ENCODE measurements at places on chromosomes 1 and 21.
A peak's percentile ranks its signal among the peaks of the same experiment; 100 is the strongest.

DNA sequence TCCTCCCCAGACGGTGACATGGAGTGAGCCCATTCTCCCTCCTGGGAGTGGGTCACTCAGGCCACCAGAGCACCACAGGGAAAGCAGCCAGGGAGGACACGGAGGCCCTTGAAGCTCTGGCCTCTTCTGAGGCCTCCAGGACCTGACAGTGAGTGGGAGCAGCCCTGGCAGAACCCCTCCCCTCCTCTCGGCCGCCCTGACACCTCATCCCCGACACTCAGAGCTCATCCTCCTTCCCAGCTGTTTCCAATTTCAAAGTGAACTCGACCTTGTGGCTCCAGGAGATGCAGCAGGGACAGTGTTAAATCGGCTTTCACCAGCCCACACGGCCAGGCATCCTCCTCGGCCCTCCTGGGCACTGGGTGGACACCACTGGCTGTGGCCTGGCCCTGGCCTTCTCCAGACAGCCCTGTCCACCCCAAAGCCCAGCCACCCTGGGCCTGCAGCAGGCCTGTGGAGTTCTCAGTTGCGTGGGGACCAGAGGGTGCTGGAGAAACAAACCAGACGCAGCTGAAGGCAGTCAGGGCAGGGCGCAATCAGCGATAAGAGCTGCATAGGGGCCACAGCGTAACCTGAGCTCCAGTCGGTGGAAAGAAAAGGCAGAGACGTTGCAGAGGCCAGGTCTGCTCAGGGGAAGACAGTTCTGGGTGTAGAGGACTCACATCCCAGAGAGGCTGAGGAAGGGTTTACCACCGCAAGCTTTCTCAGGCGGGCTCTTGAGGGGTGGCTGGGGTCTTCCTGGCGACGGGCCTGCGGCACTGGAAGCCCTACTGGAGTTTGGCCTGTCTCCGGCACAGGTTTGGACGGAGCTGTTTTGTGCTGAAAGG is 27.1 kb downstream of the FTCD start:
- no peaks in the 10 kb centered on the region for H3K36me3 ChIP-seq
- no peak overlapping the region for H3K4me3 ChIP-seq
- H3K27ac ChIP-seq: no peak overlapping the region

- peak overlapping the region; percentile 21 for H3K4me3 ChIP-seq
- H3K36me3 ChIP-seq: no peaks in the 10 kb centered on the region
- DNase-seq: peak; percentile 83
These were observed 5.5 kb upstream of the RNF223 start for GRCh38 chr1:1079408-1080121.

- H3K27ac ChIP-seq: no peak overlapping the region
- H3K36me3 ChIP-seq: no peaks in the 10 kb centered on the region
- no peak for DNase-seq
- H3K4me1 ChIP-seq: no peaks in the 10 kb centered on the region
- H3K27me3 ChIP-seq: no peaks in the 10 kb centered on the region
- H3K4me3 ChIP-seq: no peak overlapping the region
These were observed 513.2 kb downstream of the COL11A1 start for GRCh38 chr1:102595106-102595505.

GRCh38 chr1:206703661-206704060 is 19.0 kb downstream of the MAPKAPK2 start:
- no peaks in the 10 kb centered on the region for H3K27me3 ChIP-seq
- no peak for DNase-seq
- no peak overlapping the region for H3K27ac ChIP-seq
- no peaks in the 10 kb centered on the region for H3K36me3 ChIP-seq
- peaks cover 23% of the 10 kb centered on the region for H3K4me1 ChIP-seq
- no peak overlapping the region for H3K4me3 ChIP-seq

DNA sequence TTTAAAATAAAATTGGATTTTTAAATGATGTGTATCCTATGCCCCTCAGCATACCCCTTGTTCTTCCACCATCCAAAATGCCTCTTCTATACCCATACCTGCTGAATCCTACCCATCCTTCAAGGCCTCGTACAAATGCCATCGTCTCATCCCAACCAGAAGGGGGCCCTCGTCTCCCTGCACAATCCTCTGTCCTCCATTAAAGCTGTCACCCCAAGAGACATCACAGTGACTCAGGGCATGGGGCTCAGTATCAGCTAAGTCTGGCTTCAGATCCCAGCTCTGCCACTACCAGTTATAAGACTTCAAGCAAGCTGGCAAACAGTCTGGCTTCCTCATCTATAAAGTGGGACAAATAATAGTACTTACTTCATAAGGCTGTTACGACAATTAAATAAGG is 23.8 kb downstream of the IGFN1 start:
- no peaks in the 10 kb centered on the region for H3K4me1 ChIP-seq
- no peaks in the 10 kb centered on the region for H3K27me3 ChIP-seq
- DNase-seq: no peak
- no peak overlapping the region for H3K4me3 ChIP-seq
- H3K36me3 ChIP-seq: no peaks in the 10 kb centered on the region

DNA sequence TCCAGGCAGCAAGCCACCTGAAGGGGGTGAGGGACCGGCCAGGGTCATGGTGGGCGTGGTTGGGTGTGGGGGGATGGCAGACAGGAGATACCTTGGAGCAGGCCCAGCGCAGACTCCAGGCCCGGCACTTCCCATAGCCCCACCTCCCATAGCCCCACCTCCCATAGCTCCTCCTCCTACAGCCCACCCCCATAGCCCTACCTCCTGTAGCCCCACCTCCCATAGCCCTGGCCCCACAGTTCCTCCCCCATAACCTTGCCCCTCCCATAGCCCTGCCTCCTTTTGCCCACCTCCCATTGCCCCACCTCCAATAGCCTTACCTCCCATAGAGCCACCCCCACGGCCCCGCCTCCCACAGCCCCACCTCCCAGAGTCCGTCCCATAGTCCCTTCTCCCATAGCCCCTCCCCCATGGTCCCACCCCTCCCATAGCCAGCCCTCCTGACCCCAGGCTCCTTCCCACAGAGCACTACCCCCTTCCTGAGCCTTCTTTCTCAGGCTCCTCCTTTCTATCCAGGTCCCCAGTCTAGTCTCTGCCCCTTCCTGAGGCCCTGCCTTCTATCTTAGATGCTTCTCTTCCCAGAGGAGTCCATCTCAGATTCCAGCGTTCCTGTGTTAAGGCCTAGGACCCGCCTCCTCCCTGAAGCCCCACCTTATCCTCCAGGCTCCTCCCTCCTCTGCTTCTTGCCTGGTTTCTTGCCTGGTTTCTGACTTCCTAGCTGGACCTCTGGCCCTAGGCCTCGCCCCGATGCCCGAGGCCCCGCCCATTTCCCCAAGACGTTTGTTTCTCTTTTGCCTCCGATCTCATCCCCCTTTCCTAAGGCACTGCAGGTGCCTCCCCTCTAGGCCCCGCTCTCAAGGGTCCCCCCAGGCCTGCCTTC is 46.8 kb downstream of the PTPRU start:
- no peak overlapping the region for H3K27ac ChIP-seq
- no peaks in the 10 kb centered on the region for H3K27me3 ChIP-seq
- DNase-seq: no peak
- H3K36me3 ChIP-seq: peaks cover 6% of the 10 kb centered on the region
- H3K4me3 ChIP-seq: no peak overlapping the region

GRCh38 chr1:154752273-154753030 is 117.6 kb downstream of the KCNN3 start:
- no peaks in the 10 kb centered on the region for H3K4me1 ChIP-seq

- H3K27me3 ChIP-seq: no peaks in the 10 kb centered on the region
- H3K27ac ChIP-seq: peak within 1 kb of the TSS; percentile 10
- no peaks in the 10 kb centered on the region for H3K4me1 ChIP-seq
- peak within 1 kb of the TSS; percentile 47 for H3K4me3 ChIP-seq
- no peaks in the 10 kb centered on the region for H3K36me3 ChIP-seq
These were observed at the start of gene KMO for GRCh38 chr1:241532162-241532531. Gene KMO, plus strand, starts transcription at chr1:241532378. Its CDS starts 67 bp downstream, at chr1:241532445.

- no peak within 1 kb of the TSS for H3K4me3 ChIP-seq
- no peak for DNase-seq
- H3K4me1 ChIP-seq: no peaks in the 10 kb centered on the region
- H3K36me3 ChIP-seq: no peaks in the 10 kb centered on the region
- no peaks in the 10 kb centered on the region for H3K27me3 ChIP-seq
These were observed at the start of gene SAMSN1 for GRCh38 chr21:14545906-14546480. Gene SAMSN1, minus strand, starts transcription at chr21:14546315. Its CDS starts 54 bp downstream, at chr21:14546261.

GRCh38 chr1:233113009-233113879 is 162.8 kb downstream of the NTPCR start:
- H3K4me1 ChIP-seq: no peaks in the 10 kb centered on the region
- H3K36me3 ChIP-seq: no peaks in the 10 kb centered on the region
- DNase-seq: no peak
- no peak overlapping the region for H3K4me3 ChIP-seq

GRCh38 chr1:155044812-155045657 is 6.1 kb upstream of the ADAM15 start:
- H3K36me3 ChIP-seq: no peaks in the 10 kb centered on the region
- H3K27ac ChIP-seq: no peak overlapping the region
- H3K27me3 ChIP-seq: no peaks in the 10 kb centered on the region
- peak; percentile 91 for DNase-seq

GRCh38 chr1:95086949-95087533 is 14.3 kb upstream of the ALG14 start:
- H3K27me3 ChIP-seq: no peaks in the 10 kb centered on the region
- H3K4me3 ChIP-seq: no peak overlapping the region
- H3K4me1 ChIP-seq: peaks cover 4% of the 10 kb centered on the region
- no peaks in the 10 kb centered on the region for H3K36me3 ChIP-seq
- H3K27ac ChIP-seq: peak overlapping the region; percentile 71

GRCh38 chr1:64535938-64536835 is 66.3 kb downstream of the CACHD1 start:
- H3K4me3 ChIP-seq: no peak overlapping the region
- H3K27ac ChIP-seq: peak overlapping the region; percentile 76
- H3K27me3 ChIP-seq: no peaks in the 10 kb centered on the region
- no peak for DNase-seq
- no peaks in the 10 kb centered on the region for H3K36me3 ChIP-seq

- no peak for DNase-seq
- H3K36me3 ChIP-seq: no peaks in the 10 kb centered on the region
- H3K27ac ChIP-seq: peak overlapping the region; percentile 7
- H3K4me1 ChIP-seq: no peaks in the 10 kb centered on the region
These were observed 321.9 kb downstream of the SETD4 start for GRCh38 chr21:35738347-35738961.

- no peaks in the 10 kb centered on the region for H3K36me3 ChIP-seq
- no peaks in the 10 kb centered on the region for H3K27me3 ChIP-seq
- no peaks in the 10 kb centered on the region for H3K4me1 ChIP-seq
- peak; percentile 75 for DNase-seq
- peak within 1 kb of the TSS; percentile 26 for H3K4me3 ChIP-seq
- peak within 1 kb of the TSS; percentile 76 for H3K27ac ChIP-seq
These were observed at the start of gene RAB25 for GRCh38 chr1:156060937-156061636. Gene RAB25, plus strand, starts transcription at chr1:156061160. Its CDS starts 241 bp downstream, at chr1:156061401.

GRCh38 chr21:33659568-33659949 is 17.3 kb downstream of the ITSN1 start:
- no peaks in the 10 kb centered on the region for H3K27me3 ChIP-seq
- H3K4me3 ChIP-seq: no peak overlapping the region
- H3K36me3 ChIP-seq: no peaks in the 10 kb centered on the region
- no peak for DNase-seq

DNA sequence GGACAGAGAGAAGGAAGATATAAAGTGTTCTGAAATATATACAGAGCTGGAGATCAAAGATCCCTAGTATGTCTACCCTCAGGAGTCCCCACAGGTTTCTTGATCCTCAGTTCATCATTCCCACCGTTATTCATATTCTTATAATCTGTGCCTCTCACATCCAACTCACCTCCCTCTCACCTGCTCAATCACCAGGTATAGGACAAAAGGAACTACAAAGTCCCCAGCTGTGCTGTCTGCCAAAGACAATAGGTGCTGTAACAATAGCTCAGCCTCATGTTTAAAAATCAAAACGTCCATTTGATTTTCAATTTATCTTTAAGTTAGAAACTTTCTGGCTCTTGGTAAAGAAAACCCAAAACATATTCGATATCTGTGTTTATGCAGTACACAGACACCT is 121.1 kb upstream of the PKN2 start:
- no peaks in the 10 kb centered on the region for H3K36me3 ChIP-seq
- H3K4me3 ChIP-seq: no peak overlapping the region
- H3K27me3 ChIP-seq: no peaks in the 10 kb centered on the region
- no peak overlapping the region for H3K27ac ChIP-seq
- no peak for DNase-seq

DNA sequence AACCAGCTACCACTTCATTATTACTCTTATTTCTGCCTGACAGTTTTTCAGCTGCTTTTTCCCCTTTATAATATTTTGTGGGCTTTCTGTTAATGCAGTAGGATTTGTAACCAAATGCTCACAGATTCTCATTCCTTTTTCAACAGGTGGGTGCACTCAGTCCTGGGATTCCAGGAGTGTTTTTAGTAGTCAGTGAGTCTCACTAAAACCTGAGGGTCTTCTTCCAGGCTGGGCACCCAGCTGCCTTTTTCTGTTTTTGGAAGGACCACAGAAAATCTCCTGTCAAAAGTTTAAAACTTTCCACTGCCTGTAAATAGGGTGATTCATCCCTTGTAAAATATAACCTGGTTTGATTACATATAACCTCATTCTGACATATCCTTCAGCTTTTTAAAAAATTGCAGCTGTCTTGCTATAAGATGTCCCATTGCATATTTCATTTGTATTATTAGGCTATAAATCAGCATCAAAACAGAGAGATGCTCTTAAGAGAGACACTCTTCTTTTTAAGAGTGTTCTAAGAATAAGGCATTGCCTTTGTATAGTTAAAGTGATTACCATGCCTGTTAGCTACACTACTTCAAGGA is 16.8 kb upstream of the CEP350 start:
- no peaks in the 10 kb centered on the region for H3K27me3 ChIP-seq
- H3K4me3 ChIP-seq: no peak overlapping the region
- H3K4me1 ChIP-seq: no peaks in the 10 kb centered on the region
- H3K36me3 ChIP-seq: no peaks in the 10 kb centered on the region

GRCh38 chr1:220791285-220791684 is 4.6 kb downstream of the MTARC1 start:
- H3K27ac ChIP-seq: no peak overlapping the region
- no peak for DNase-seq
- H3K4me1 ChIP-seq: no peaks in the 10 kb centered on the region
- H3K27me3 ChIP-seq: no peaks in the 10 kb centered on the region
